ENCODE measurements at places on chromosomes 11 and 22.

DNA sequence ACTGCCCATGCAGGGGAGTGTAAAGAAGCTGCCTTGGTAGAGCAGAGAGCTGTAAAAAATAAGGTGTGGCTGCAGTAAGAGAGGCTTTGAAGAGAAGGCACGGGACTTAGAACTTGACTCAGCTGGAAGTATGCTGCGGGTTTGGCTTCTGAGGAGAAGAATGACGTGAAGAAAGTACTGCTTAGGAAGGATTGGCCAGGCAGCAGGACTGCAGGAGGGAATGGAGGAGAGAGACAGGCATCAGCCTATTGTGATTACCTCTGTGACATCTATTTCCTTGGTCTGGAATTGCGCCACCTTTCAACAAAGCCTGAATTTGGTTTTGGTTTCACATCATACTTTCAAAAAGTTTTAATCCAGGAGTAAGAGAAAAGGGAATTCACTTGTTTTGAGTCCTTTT, 22.5 kb downstream of the PRRG4 start:
- no peak for DNase-seq

- no peak for DNase-seq
These were observed 5.1 kb downstream of the POU2AF3 start for GRCh38 chr11:111303461-111303860.

- DNase-seq: no peak
These were observed 38.7 kb downstream of the WNT11 start for GRCh38 chr11:76167590-76167989.

DNA sequence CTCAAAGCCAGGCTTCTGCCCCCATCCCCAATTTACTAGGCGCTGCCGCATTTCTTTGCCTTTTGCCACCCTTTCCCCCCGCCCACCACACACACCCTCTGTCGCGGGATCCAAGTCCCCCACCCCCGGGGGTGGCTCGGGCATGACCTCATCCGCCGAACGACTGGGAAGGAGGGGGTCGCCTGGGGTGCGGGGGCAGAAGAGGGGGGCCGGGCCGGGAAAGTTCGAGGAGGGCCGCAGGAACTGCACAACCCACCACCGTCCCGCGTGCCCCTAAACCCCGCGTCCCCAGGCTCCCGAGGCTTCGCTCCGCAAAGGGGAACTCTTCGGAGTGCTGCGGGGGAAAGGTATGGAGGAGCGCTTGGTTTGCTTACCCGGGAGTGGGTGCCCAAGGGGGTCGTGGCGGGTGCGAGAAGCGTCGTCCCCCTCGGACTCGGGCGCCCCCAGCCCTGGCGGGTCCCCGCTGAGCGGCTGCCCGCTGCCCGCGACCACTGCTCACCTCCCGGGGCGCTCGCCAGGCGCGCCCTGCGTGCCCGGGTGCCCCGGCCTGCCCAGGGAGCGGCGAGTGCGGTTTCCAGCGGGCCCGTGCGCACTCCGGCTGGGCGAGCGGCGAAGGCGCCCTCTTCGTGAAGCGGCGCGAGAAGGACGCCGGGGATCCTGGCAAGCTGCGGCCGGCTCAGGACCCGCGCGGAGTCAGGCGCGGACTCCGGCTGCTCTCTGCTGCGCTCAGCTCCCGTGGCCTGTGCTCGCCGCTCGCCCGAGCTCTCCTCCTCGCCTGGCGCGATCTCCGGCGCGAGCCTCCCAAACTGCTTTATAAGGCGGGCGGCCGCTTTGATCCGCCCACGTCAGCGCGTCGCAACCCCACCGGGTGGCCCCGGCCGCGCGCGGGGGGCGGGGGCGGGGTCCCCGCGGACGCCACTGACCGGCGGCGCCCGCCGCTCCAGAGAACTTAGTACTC, 4.0 kb upstream of the WNT11 start:
- DNase-seq: peak; percentile 37

DNA sequence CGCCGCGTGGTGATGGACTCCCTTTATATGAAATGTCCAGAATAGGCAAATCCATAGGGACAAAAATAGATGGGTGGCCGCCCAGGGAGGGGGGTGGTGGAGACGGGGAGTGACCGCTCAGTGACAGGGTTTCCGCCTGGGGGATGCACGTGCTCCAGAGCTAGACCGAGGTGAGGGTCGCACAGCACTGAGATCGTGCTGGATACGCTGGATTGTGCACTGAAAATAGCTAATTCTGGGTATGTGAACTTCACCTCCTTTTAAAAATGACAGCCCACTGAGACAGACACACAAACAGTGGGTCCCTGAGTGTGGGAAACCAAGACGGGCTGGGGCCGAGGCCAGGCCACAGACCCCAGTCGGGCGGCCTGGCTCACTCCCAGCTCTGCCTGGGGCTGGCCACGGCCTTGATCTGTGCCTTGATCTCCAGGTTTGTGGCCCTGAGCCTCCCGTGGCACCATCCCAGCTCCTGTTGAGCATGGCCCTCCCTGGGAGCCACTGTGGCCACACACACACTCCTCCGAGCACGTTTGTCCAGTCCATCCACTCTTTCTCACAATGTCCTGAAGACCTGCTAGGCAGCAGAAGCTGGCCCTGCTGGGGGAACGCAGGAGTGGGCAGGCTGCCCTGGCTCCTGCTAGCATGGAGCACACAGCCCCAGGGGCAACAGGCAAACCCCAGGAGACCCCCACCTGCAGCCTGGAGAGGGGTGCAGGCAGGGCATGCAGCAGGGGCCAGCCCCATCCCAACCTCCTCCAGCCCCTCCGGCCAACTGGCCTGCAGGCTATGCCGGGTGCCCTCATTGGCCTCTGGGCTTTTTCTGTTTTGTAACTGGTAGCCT, 41.0 kb upstream of the TH start:
- DNase-seq: peak; percentile 19

DNA sequence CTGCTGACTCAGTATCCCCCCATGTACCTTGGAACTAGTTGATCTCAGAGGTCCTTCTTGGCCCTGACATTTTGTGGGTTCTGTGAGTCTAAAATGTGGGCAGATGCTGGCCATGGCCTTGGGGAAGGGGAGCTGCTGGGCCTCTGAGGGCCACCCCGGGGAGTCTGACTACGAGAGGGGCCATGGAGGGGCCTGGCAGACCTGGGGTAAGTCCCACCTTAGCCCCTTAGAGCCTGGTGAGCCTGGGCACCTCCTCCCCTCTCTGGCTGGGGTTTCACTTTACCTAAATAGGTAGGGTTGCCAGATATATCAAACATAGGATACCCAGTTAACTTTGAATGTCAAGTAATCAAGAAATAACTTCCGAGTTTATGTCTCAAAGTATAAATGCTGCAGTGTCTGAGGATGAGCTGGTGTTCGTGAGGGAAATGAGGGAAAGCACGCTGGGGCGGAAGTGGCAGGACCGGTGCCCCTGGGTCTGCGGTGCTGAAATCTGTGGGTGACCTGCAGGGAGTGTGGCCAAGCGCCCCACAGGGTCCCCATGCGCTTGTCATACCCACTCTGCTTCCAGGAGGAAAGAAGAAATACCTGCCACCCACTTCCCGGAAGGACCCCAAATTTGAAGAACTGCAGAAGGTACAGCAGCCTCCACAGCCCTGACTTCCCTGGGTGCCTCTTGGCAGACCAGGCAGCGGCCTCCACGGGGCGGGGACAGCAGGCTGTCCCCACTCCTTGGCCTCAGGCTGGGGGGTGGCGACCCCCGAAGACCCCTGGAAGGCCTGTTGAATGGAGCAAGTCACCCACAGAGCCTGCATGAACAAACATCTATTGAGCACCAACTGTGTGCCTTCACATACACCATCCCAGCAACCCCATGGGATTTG, 4.8 kb downstream of the PARVG start:
- no peak for DNase-seq

DNA sequence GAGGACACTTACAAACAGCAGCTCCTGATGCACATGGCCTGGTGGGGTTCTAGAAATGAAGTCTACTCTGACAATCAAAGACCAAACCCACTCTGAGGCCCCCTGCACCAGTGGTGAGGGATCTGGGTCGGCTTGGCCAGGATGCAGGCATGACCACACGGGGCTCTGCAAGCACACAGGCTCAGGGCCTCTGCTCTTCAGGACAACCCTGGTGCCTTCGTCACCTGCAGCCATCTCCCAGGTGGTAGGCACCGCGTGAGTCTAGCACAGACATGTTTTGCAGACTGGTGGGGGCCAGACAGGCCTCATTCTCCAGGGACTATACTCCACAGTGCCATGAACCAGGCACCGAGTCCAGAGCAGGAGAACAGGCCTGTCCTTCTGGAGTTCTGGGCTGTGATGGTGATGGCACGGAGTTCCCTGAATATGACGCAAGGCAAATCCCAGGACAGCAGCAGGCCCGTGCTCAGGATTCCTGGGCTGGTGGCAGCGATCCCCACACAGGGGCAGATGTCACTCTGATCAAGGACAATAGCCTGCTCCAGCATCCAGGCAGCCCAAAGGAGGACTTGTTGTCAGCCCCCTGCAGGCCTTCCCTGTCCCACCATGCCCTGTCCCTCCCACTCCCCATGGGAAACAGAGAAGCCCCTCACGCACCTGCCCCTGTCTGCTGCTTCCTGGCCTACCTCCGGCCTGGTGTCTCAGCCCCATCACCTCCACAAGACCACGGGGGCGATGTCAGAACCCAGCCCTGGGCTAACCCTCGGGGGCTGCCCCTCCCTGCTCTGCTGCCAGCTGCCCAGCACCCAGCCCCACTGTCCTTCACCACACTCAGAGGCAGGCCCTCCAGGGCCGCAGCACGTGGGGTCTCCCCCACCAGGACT, 36.1 kb downstream of the GNB1L start:
- peak; percentile 17 for DNase-seq

Measured in stimulated activated CD8-positive, alpha-beta memory T cell treated with anti-CD3 and anti-CD28 coated beads, Interleukin-4, amount 100 ng/mL, for 48 hours (primary cell).